Temporal lobe (tissue), 4 donors: ENCODE measurements at places on chromosomes 3 and 15. TPM values are rescaled to one million over a fixed set of nuclear protein-coding genes. Genes with fewer than 3 reads are reported as not detected.

EXD1 gene
- total RNA-seq, result 0.25 TPM

CLDN18 gene
- under 0.01 TPM for total RNA-seq

GOLGA6D gene
- under 0.01 TPM for total RNA-seq

NPAP1 gene
- 0.49 TPM for total RNA-seq

LEKR1 gene
- total RNA-seq, result 0.98 TPM

SLC28A1 gene
- not detected for total RNA-seq

DNAH12 gene
- total RNA-seq, result 0.74 TPM

IL17RD gene
- total RNA-seq, result 47.5 TPM

ARRDC4 gene
- 39.6 TPM for total RNA-seq

DLEC1 gene
- total RNA-seq, result 0.74 TPM

CISH gene
- 0.74 TPM for total RNA-seq

NRROS gene
- 0.49 TPM for total RNA-seq

CCDC191 gene
- total RNA-seq, result 3.4 TPM

GRM2 gene
- 10.6 TPM for total RNA-seq

GREM1 gene
- 8.1 TPM for total RNA-seq

BFSP2 gene
- total RNA-seq, result 0.25 TPM

FRMD5 gene
- total RNA-seq, result 19.7 TPM

DNAJA4 gene
- 23.1 TPM for total RNA-seq

RNF123 gene
- 22.6 TPM for total RNA-seq

TP63 gene
- 0.25 TPM for total RNA-seq

NEDD4 gene
- total RNA-seq, result 4.2 TPM

FAM81A gene
- total RNA-seq, result 51.1 TPM

IL20RB gene
- total RNA-seq, result 0.25 TPM

HDC gene
- total RNA-seq, result not detected

NDUFB5 gene
- 107 TPM for total RNA-seq

CFAP91 gene
- total RNA-seq, result 4.9 TPM

FBXW12 gene
- total RNA-seq, result 1.5 TPM

EIF4E3 gene
- total RNA-seq, result 21.4 TPM

ATP13A5 gene
- total RNA-seq, result 0.49 TPM

C2CD4A gene
- not detected for total RNA-seq

CASR gene
- total RNA-seq, result not detected

KLHL6 gene
- total RNA-seq, result 0.49 TPM

RNF168 gene
- total RNA-seq, result 16.7 TPM

IGSF10 gene
- total RNA-seq, result 0.74 TPM

MORC1 gene
- total RNA-seq, result under 0.01 TPM

PLA2G4E gene
- not detected for total RNA-seq

SLC51A gene
- total RNA-seq, result 0.49 TPM

IGSF11 gene
- total RNA-seq, result 8.9 TPM

TMCO5A gene
- not detected for total RNA-seq

SLC22A14 gene
- 0.25 TPM for total RNA-seq

KBTBD13 gene
- not detected for total RNA-seq

BBX gene
- total RNA-seq, result 18.2 TPM

MON1A gene
- total RNA-seq, result 9.1 TPM
